ENCODE measurements at places on chromosomes 1 and 21.

DNA sequence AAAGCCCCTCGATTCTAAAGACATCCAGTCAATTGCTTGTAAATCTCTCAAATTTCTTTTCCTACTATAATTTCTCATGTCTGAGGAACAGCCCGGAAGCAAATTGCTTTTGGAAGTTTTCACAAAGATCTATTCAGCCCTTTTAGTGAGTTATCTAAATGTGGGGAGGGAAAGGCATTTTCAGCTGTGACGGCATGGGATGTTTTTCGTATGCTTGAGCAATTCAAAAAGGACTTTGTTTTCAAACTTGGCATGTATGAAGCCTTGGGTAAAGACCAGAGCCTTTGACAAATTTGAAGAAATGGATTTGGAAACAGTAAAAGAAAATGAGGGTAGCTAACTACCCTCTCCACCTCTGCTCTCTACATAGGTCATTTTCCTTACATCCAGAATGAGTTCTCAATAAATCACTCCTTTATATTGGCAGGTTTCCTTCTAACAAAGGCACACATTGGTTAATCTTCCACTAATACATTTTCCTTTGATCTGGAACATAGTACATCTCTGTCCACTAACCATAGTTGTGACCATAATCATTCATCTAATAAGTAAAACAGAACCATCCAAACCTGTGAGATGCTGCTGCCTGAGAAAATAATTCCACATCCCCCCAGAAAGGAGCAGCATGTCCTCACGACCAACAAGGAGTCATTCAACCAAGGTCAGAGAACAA, 66.1 kb upstream of the ADAM30 start:
- no peak overlapping the region for H3K27ac ChIP-seq
- DNase-seq, result no peak
- H3K36me3 ChIP-seq, result no peaks in the 10 kb centered on the region
- H3K4me3 ChIP-seq, result no peak overlapping the region
- H3K27me3 ChIP-seq, result no peaks in the 10 kb centered on the region

- H3K4me1 ChIP-seq, result no peaks in the 10 kb centered on the region
- no peak for DNase-seq
- no peak overlapping the region for H3K27ac ChIP-seq
- no peaks in the 10 kb centered on the region for H3K36me3 ChIP-seq
- no peak overlapping the region for H3K4me3 ChIP-seq
These were observed 204.5 kb downstream of the BRINP3 start for GRCh38 chr1:190273161-190273560.

GRCh38 chr1:19695772-19696171, 31.1 kb downstream of the HTR6 start:
- no peak overlapping the region for H3K27ac ChIP-seq
- no peak for DNase-seq
- no peaks in the 10 kb centered on the region for H3K4me1 ChIP-seq
- H3K4me3 ChIP-seq, result no peak overlapping the region
- no peaks in the 10 kb centered on the region for H3K27me3 ChIP-seq

DNA sequence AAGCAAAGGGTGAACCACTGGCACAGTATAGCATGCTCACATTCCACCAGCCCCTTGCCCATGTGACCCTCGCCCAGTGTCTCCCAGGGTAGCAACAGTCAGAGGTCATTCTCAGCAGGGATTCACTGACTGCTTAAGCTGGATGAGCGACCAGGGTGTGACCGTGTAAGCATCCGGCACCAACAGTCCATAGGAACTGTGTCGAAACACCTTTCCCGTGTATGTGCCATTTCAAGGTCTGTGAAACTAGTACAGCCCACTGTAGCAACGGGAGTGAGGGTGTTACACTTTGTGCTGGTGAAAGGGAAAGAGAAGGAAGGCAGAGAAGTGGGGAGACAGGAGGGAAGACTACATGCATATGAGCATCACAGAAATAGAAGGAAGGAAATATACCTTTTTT, 10.8 kb downstream of the PIK3C2B start:
- no peaks in the 10 kb centered on the region for H3K27me3 ChIP-seq
- H3K27ac ChIP-seq, result no peak overlapping the region
- H3K36me3 ChIP-seq, result no peaks in the 10 kb centered on the region
- no peak for DNase-seq

DNA sequence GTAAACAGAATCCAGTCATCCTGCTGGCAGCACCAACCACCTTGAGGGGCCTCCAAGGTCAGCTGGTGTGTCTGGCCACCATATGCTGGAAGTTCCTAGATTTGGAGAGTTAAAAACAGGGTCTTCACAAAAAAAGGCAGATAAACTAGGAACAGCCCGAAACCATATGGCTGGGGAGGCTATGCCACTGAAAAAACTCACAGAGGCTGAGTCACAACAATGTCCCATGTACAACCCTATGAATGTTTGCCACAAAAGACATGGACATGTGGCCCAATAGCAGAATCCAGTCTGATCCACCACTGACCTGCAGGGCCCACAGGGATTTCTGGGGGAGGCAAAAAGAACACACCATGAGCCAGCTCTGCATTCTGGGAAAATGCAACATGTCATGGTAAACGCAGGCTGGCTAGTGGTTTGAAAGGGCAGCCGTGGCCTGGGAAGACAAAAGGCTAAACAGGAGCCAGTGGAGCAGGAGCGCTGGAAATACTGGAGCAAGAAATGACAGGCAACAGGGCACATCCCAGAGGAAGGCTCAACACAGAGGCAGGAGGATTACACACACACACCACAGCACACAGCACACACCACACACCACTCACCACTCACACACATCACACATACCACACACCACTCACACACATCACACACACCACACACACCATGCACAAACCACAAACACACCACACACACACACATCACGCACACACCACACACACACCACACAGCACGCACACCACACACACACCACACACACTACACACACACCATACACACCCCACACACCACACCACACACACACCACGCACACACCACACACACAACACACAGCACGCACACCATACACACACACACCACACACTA, 55.4 kb downstream of the HSF2BP start:
- H3K27ac ChIP-seq, result no peak overlapping the region
- H3K36me3 ChIP-seq, result no peaks in the 10 kb centered on the region
- H3K4me1 ChIP-seq, result no peaks in the 10 kb centered on the region
- no peak overlapping the region for H3K4me3 ChIP-seq
- DNase-seq, result no peak
- no peaks in the 10 kb centered on the region for H3K27me3 ChIP-seq

DNA sequence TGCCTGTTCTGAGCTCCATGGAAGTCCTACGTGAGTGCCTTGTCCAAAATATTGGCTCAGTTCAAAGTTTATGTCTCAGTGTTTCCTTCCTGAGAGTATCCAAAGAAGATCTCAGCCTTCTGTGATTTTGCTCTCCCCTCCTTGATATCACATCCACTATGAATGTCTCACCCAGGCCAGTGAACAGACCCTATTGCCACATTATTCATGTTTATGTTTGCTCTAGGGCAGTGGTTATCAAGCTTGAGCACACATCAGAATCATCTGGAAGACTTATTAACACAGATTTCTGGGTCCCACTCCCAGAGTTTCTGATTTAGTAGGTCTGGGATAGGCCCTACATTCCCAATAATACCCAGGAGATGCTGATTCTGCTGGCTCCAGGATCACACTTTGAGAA, 145.0 kb upstream of the FGGY start:
- no peak overlapping the region for H3K4me3 ChIP-seq
- peak overlapping the region; percentile 79 for H3K27ac ChIP-seq
- peaks cover 15% of the 10 kb centered on the region for H3K4me1 ChIP-seq
- no peaks in the 10 kb centered on the region for H3K36me3 ChIP-seq

GRCh38 chr1:154334079-154335024, 9.0 kb downstream of the ATP8B2 start:
- peak overlapping the region; percentile 81 for H3K27ac ChIP-seq
- H3K4me1 ChIP-seq, result peaks cover 32% of the 10 kb centered on the region
- H3K27me3 ChIP-seq, result no peaks in the 10 kb centered on the region
- H3K4me3 ChIP-seq, result no peak overlapping the region
- no peak for DNase-seq

- H3K27me3 ChIP-seq, result no peaks in the 10 kb centered on the region
These were observed 97.4 kb downstream of the LACTBL1 start for GRCh38 chr1:22875241-22875640.

DNA sequence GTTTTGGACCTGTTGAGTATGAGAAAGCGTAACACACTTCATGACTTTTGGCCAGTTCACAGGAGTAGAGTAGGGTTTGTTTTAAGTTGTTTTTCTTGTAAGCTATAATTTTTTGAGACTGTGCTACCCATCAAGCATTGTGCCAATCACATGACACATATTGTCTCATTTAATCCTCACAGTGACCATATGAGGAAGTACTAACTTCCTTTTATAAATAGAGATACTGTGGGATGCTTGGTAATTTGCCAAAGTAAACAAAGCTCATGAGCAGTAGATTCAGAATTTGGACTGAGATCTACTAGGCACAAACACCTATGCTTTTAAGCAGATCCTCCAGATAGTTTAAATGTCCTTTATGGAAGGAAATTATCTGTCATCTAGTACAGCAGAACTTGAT, 178.3 kb downstream of the CACNA1E start:
- no peak overlapping the region for H3K4me3 ChIP-seq
- H3K27ac ChIP-seq, result no peak overlapping the region
- DNase-seq, result no peak
- H3K4me1 ChIP-seq, result no peaks in the 10 kb centered on the region

- DNase-seq, result no peak
- no peak overlapping the region for H3K27ac ChIP-seq
- H3K4me3 ChIP-seq, result no peak overlapping the region
- H3K36me3 ChIP-seq, result no peaks in the 10 kb centered on the region
These were observed 79.5 kb downstream of the BEND5 start for GRCh38 chr1:48697066-48697707.

DNA sequence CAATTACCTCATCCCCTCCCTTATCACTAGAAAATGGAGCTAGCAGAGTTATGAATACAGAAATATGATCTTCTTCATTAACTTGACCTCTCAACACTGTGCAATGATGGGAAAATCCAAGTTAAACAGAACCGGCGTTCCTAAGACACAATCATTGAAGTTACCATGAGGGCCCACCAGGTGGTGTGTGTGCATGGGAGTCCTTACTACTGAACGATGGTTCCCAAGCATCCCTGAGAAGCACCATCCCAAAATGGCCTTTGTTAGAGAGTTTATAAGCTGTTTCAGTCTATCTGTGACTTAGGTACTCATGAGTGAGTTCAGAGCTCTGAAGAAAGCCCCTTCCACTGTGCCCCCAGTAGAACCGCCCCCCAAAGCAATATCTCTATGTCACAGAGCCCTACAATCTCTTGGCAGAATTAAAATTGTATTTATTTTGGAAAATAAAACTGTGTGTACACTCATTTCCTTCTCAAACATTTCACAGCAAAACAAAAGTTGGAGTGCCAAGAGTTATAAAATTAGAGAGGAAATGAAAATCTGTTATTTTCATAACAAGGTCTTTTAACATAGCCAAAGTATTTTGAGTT, 56.8 kb downstream of the PLD5 start:
- DNase-seq, result no peak
- no peaks in the 10 kb centered on the region for H3K27me3 ChIP-seq
- no peaks in the 10 kb centered on the region for H3K36me3 ChIP-seq
- no peak overlapping the region for H3K27ac ChIP-seq

DNA sequence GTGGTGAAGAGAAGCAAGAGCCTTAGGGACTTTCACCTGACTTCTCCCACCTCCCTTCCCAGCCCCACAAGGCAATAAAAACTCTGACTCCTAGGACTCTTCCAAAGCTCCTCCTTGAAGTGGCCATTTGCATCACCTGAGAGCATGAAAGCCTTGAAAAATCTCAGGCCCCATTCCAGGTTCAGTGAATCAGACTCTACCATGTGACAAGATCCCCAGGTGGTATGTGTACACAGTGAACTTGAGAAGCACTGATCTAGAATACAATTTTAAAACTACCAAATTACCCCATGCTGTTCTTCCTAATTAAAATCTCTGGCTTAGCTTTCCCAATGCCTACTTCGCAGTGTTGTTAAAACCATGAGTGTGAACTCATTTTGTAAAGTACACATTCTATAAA, 195.1 kb upstream of the SAMSN1 start:
- no peak overlapping the region for H3K4me3 ChIP-seq
- no peaks in the 10 kb centered on the region for H3K36me3 ChIP-seq
- no peaks in the 10 kb centered on the region for H3K4me1 ChIP-seq
- DNase-seq, result no peak

- DNase-seq, result no peak
- H3K27me3 ChIP-seq, result no peaks in the 10 kb centered on the region
- H3K36me3 ChIP-seq, result no peaks in the 10 kb centered on the region
- H3K27ac ChIP-seq, result no peak overlapping the region
These were observed 958.3 kb downstream of the ADGRL2 start for GRCh38 chr1:82759035-82759434.

- H3K36me3 ChIP-seq, result no peaks in the 10 kb centered on the region
- H3K4me3 ChIP-seq, result no peak overlapping the region
- DNase-seq, result no peak
These were observed 13.1 kb upstream of the TMEM61 start for GRCh38 chr1:54967372-54967771.

DNA sequence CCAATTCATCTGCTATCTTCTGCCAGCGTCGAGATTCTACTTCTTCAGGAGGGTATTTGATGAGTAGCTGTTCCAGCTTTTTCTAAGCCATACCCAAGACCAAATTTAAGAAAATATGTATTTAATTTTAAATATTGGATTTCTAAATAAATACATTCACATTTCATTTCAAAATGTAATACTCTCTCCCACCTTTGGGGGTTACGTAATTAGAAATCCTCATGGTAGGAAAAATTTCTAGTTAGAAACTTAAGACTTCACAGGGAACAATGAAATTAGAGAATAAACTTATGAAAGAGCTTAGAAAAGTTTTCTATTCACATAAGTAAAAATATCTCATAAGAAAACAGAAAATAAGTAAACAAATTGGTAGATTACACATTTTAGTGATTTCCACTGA, 102.9 kb downstream of the ZZZ3 start:
- H3K36me3 ChIP-seq, result peaks cover 48% of the 10 kb centered on the region
- no peak overlapping the region for H3K4me3 ChIP-seq
- no peaks in the 10 kb centered on the region for H3K27me3 ChIP-seq
- H3K27ac ChIP-seq, result no peak overlapping the region

DNA sequence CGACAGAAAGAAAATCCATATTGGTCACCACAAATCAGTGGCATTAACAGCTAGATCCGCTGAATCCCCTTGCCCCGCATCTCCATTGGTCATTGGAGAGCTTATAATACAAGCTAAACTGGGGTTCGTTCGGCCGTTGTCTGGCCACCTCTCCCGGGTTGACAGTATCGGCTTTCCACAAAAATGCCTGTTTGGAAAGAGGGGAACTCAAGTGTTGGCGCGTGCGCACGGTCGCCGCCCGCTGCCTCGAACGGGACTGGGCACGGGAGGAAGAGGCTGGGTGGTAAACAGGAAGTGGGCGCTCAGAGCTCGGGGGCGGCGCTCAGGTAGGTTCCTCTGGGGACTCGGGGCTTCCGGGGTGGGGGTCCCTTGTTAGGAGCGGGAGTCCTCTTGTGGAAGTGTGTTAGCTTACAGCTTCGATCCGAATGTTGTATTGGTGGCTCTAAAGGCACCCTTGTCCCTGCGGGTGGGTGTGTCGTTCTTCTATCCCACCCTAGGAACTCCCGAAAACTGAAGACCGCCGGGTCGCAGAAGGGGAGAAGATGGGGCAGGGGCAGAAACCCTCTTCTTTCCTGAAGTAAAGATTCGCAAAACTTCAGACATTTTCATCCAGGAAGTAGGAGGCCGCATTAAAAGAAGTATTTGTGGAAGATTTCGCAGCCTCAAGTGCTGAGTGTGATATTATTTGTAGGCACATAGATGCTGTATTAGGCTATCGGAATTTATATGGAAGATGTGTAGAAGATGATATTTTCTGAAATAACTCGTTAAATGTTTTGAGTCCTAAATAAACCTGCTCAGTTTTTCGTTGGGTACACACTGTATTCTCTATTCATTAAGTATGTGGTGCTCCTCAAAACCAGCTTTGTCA, 962 bp downstream of the BROX start:
- no peak for DNase-seq
- H3K27ac ChIP-seq, result peak overlapping the region; percentile 98
- H3K27me3 ChIP-seq, result no peaks in the 10 kb centered on the region
- H3K4me1 ChIP-seq, result peaks cover 60% of the 10 kb centered on the region
